NCI-H510A treated with DMSO at 0.1 percent for 48 hours (cell line): ENCODE measurements at places on chromosomes 7 and 10.

DNA sequence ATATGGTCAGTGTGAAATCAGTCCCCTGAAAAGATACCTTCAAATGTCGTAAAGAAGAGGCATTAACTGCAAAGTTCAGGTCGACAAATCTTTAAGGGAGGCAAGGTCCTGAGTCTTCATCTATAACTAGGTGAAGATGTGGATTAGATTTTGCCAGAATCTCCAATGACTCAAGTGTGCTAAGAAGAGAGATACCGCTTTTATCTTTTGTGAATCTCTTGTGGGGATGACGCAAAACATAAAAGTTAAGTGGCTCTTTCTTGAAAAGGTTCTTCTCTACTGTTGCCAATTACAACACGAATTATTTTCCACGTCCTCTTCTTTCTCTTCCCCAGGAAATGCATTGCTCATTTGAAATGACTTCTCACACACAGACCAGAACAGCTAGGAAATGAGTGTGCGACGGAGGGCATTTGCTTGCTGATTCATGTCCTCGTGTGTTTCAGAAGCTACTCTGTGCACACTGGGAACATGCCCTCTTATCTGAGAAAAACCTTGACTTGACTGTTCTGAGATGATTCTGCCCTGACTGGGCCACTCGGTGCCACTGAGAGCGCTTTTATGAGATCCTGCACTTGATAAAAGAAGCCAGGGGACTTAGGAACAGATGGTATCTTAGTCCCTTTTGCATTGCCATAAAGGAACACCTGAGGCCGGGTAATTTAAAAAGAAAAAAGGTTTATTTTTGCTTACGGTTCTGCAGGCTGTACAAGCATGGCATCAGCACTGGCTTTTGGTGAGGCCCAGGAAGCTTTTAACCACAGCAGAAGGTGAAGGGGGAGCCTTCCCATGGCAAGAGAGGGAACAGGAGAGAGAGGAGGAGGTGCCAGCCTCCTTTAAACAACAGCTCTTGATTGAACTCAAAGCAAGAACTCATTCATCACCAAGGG is 169.5 kb upstream of the PFKP start:
- no peak for DNase-seq

DNA sequence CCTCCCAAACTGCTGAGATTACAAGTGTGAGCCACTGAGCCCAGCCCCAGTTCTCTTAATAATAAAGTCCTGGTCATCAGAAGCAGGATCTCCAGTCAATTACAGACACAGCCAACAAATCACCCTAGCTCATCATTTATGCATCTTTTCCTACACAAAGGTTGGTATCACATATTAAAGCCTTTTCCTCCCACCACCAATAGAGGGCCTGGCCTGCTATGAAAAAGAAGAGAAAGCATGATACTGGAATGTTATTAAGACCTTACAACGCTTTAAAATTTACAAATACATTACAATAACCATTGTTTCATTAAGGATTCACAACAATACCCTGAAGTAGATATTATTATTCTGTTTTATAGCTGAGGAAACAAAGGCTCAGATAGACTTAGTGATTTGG is 25.9 kb downstream of the VAX1 start:
- no peak for DNase-seq

DNA sequence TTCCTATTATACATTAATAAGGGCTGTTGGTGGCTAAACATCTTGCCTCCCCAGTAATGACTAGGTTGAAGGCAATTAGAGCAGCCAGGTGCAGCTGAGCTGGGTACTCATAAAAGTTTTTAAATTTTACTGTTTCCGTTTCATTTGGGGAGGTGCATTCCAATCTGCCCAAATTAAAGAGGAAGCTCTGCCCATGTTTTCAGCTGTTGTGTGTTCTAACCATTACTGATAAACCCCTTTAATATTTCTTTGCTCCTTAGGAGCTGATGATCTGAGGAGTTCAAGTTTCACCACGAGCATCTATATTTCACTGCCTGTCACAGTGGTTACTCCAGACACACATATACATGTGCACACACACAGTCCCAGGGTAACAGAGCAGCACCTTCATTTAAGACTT is 94.4 kb downstream of the JAZF1 start:
- DNase-seq, result no peak

DNA sequence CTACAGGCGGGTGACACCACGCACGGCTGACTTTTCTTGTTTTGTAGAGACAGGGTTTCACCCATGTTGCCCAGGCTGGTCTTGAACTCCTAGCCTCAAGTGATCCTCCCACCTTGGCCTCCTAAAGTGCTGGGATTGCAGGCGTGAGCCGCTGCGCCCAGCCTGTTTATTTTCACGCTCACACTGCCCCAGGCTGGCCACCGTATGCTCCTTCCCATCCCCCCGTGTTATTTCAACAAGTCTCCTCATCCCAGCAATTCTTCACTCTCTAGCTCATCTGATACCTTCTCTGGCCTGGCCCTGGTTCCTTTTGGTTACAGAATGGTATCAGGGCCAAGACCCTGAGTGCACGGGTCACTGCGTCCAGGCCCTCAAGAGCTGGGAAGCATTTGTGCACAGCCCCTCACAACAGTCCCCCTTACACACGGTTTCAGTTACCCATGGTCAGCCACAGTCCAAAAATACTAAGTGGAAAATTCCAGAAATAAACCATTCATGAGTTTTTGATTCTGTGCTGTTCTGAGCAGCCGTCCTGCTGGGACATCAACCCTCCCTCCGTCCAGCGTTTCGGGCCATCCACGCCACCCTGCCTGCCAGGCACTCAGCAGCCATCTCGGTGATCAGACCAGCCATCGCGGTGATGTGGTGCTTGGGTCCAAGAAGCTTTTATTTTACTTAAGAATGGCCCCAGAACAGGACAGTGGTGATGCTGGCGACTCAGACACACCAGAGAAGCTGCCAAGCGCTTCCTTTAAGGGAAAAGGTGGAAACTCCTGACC is 8.9 kb downstream of the COX19 start:
- DNase-seq, result no peak

DNA sequence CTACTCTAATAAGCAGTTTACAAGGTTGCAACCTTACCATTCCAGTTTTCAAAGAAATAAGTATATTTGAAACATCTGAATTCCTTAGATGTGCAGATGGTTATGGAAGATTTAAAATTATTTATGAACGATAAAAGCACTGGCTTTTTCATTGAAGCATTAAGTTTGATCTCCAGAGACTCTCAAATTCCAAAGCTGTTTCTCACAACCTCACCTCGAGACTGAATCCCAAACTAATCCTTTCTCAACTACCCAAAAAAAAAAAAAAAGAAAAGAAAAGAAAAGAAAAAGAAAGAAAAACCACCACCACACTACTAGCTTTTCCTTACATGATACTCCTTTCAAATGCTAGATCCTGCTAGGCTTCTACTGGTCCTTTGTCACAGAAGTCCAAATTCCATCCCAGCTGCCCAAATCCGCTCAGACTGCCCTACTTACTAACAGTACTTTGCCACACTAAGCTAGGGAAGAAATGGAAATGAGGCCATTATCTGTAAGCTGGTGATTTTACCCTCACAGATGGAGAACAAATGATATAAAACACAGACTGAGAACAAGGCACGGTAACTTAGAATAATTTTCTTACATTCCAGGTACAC is 100.6 kb upstream of the CDK1 start:
- no peak for DNase-seq

- DNase-seq, result no peak
These were observed 10.6 kb downstream of the NACAD start for GRCh38 chr7:45078125-45078681.

- DNase-seq, result no peak
These were observed 178.8 kb downstream of the SKAP2 start for GRCh38 chr7:26685606-26686005.

DNA sequence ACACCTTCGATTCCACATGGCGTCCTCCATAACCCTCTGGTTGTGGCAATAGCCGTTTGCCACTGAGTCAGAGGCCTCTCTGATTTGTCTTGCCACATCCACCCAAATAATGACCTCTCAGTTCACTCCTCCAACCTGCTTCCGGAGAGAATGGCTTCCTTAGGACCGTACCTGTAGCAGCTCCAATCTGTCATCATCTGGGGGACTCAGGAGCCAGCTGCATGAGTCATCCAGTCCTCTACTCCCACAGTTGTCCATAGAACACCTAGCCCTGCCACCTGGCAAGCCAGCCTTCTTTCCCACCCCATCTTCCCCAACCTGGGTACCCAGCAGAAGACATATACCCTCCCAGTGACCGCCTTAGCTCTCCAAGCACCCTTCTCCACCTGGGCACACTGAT is 64.4 kb upstream of the MXI1 start:
- DNase-seq, result no peak

DNA sequence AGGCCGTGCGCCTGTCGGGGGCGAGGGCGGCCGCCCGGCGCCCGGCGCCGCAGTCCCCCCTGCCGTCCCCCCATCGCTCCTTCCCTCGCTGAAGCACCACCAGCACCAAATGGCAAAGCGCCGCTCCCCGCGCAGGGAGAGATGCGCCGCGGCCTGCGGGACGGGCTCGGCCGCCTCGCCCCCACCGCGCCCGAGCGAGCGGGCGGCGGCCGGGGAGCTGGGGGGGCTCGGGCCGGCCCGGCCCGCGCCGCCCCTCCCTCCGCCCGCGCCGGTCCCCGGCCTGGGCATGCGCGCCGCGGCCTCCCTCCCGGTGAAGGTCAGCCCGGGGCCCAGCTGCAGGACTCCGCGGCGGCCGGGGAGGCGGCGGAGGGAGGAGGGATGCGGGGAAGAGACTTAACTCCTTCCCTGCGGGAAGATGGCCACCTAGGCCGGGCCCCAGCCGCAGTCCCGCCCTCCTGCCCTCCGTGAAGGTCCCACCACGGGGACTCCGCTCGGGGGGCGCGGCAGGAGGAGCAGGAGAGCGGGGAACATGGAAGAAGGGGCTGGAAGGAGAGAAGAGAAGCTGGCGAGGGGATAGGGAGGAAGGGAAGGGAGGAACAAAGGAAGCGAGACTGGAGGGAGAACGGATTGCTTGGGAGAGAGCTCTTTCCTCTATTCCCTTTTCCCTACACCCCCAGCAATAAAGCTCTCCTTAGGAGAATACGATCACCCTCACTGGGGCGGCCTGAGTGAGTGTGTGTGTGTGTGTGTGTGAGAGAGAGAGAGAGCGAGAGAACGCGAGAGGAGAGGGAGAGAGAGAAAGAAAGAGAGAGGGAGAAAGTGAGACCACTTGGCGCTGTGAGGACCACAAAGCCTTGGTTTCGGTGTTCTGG is 3.4 kb upstream of the SMARCD3 start:
- peak; percentile 53 for DNase-seq

DNA sequence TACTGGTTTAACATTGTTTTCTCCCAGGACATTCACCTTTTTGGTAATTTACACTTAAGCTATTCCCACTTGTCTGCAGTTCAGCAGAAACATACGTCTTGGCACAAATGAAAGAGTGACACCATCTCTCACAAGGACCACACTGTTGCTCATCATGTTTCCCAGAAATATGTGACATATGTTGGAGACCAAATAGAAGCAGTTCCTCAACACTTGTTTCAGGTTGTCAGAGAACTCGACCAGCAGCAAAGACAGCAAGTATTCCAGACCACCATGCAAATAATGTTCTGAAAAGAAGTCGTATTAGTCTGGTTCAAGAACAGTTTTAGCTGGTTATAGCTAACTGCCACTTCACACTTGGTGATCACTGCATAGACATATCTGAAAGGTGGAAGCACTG is 81.3 kb upstream of the KLF6 start:
- DNase-seq, result no peak

DNA sequence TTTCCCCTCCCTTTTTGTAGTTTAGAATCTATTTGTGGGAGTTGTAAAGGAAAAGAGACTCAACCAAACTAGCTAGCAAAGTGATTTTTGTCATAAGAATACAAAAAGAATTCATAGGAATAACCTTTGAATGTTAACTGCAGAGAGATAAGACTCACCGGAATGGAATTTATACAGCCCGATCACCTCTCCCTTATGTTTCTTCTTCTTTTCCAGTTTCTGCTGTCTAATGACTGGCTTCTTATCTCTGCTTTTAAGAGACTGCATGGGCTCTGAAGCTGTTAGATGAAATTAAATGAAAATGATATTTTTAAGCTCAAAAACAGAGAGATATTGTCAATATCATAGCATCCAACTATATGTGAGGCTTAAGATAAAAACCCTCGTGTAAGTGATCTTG is 1095.9 kb downstream of the REEP3 start:
- no peak for DNase-seq

- no peak for DNase-seq
These were observed 623.2 kb downstream of the GATA3 start for GRCh38 chr10:8677642-8678041.

- no peak for DNase-seq
These were observed 15.2 kb downstream of the SLC13A4 start for GRCh38 chr7:135712796-135713195.

DNA sequence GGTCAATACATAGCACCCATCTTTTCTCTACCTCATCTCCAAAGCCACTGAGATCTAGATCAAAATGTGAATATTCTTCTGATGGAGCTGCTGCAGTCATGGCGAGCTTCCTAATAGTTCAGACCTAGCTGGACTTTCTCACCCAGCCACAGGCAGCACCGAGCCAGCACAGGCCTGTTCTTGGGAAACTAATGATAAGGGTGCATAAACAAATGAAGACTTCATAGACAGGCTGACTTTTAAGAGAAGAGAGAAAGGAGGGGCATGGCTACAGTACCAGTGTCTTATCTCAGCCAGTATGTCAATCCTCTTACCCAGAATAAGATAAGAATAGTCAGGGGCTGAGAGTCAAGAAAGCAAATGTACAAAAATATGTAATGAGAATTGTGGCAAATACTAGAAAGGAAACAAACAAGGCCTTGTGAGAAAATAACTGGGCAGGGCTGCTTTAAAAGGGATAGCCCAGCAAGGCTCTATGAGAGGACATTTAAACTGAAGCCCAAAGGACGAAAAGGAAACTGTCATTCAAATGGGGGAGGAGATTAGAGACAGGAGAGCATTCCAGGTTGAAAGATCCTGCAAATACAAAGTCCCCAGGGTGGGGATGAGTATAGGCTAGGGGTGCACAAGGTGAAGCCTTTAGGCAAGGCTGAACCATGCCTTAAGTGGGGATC is 21.8 kb upstream of the CDK14 start:
- no peak for DNase-seq

- no peak for DNase-seq
These were observed 9.9 kb downstream of the INPP5A start for GRCh38 chr10:132547421-132547861.

GRCh38 chr7:147980826-147981813 is 609.4 kb upstream of the C7orf33 start:
- no peak for DNase-seq

DNA sequence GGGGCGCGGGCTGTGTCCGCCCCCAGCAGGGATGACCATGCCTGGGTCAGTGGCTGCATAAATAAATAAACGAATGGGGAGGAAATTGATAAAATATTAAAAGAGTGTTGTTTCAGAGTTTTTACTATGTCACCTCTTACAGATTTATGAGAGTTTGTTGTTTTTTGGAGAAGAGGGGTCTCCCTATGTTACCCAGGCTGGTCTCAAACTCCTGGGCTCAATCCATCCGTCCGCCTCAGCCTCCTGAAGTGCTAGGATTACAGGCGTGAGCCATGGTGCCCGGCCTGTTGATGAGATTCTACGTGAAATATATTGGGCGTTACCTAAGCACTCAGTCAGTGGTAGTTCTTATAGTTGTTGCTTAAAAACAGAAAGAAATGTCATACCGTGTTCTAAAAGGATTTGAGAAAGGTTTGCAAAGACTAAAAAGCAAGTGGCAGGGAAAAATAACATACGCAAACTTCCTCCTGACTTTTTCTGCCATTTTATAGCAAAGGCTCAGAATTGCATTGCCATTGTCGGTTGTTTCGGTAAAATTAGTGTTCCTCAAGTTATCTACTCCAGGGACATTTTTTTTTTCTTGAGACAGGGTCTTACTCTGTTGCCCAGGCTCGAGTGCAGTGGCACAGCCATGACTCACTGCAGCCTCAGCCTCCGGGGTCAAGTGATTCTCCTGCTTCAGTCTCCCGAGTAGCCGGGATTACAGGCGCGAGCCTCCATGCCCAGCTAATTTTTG is 39.5 kb upstream of the FOXK1 start:
- no peak for DNase-seq
